Mucosa of descending colon (tissue), 3 donors: ENCODE measurements at places on chromosomes 12 and 14. TPM values are rescaled to one million over a fixed set of nuclear protein-coding genes. Genes with fewer than 3 reads are reported as not detected.

- no peak for DNase-seq
These were observed 177.1 kb downstream of the CACNA1C start for GRCh38 chr12:2229661-2230539.

GRCh38 chr12:63467951-63468350, 200.3 kb downstream of the DPY19L2 start:
- DNase-seq, result no peak

- DNase-seq, result peak; percentile 1
These were observed 72.8 kb upstream of the NPAS3 start for GRCh38 chr14:32865827-32866376.

GRCh38 chr12:101925361-101925760, 48.0 kb downstream of the DRAM1 start:
- no peak for DNase-seq

DNA sequence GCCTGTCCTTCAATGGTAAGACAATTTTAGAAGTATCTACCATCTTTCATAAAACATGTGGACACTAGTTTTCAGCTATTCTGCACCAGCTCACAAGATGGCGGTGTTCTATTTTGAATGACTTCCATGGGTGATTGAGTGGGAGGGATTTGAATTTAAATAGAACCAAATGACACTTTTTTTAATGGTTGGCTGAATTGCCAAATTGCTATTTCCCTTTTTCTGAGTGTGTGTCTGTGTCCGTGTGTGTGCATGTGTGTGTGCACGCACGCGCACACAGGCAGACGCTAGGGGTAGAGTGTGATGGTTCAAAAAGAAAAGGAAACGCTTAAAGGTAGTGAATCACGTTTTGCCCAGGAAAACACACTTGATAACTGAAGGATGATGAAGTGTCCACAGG, 362.6 kb downstream of the DAD1 start:
- DNase-seq, result no peak

- no peak for DNase-seq
These were observed 98.5 kb upstream of the PLEKHA5 start for GRCh38 chr12:19031032-19031431.

- DNase-seq, result no peak
These were observed 184.8 kb upstream of the NTF3 start for GRCh38 chr12:5247144-5247543.

DNA sequence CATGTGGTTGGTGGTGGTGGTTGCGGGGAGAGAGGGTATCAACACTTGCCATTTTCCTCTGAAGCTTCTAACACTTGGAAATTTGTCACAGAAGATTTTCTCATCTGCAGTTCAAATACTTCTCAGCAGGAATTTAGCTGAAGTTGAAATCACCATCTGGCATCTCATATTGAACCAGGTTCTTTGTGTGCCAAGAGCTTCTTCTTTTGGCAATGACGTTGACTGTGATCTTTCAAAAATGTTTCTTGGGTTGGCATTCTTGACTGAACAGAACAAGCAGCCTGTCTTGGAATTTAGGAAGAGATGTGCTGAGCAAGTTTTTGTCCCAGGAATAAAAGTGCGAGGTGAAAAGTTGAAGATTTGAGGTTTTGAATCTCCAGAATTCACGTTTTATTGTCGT, 8.7 kb upstream of the NIN start:
- no peak for DNase-seq

- no peak for DNase-seq
These were observed 177.5 kb downstream of the PELI2 start for GRCh38 chr14:56295743-56296142.

GRCh38 chr14:95365401-95365800, 45.7 kb upstream of the CLMN start:
- no peak for DNase-seq

DNA sequence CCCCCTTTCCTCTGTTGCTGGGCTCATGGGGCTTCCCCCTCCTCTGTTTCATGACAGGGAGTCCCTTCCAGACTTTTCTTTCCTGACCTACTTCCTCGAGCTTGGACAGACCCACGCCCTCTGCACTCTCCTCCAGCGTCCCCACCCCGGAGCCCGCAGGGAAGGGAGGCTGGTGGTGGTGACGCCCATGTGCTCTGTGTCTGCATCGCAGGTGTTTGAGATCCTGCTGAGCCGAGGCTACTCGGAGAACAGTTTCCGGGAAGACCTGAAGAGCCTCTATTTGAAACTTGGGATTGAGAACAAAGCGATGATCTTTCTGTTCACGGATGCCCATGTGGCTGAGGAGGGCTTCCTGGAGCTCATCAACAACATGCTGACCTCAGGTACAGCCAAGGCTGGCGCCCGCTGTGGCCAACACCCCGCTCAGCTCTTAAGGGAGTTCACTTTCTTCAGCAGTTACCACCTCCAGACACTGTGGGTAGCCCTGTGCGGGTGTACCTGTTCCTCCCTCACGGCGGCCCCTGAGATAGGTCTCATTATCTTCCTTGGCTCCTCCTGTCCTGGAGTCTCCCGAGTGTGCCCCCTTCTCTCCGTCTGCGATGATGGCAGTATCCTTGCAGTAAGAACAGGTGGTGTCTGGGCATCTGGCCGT, 85.6 kb downstream of the CCDC92 start:
- peak; percentile 60 for DNase-seq

DNA sequence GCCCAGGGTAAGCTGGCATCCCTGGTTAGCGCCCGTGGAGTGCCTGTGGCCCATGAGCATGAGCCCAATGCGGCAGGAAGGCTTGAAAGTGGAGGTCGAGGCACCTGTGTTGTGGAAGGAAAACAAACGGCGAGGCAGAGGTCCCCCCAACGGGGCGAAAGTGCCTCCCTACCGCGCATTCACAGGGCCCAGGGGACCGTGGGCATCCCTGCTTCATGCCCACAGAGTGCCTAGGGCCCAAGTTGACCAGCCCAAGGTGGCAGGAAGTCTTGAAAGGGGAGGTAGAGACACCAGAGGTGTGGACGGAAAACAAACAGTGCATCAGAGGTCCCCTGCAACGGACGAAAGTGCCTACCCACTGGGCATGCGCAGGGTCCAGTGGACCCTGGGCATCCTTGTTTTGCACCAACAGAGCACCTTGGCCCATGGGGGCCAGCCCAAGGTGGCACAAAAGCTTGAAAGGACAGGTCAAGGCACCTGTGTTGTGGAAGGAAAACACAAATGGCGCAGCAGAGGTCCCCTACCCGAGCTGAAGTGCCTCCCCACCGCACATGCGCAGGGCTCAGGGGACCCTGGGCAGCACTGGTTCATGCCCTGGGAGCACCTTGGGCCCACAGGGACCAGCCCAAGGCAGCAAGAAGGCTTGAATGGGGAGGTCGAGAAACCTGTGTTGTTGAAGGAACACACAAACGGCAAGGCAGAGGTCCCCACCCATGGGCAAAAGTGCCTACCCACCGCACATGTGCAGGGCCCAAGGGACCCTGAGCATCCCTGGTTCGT, 377.5 kb downstream of the ALG10 start:
- DNase-seq, result no peak

DNA sequence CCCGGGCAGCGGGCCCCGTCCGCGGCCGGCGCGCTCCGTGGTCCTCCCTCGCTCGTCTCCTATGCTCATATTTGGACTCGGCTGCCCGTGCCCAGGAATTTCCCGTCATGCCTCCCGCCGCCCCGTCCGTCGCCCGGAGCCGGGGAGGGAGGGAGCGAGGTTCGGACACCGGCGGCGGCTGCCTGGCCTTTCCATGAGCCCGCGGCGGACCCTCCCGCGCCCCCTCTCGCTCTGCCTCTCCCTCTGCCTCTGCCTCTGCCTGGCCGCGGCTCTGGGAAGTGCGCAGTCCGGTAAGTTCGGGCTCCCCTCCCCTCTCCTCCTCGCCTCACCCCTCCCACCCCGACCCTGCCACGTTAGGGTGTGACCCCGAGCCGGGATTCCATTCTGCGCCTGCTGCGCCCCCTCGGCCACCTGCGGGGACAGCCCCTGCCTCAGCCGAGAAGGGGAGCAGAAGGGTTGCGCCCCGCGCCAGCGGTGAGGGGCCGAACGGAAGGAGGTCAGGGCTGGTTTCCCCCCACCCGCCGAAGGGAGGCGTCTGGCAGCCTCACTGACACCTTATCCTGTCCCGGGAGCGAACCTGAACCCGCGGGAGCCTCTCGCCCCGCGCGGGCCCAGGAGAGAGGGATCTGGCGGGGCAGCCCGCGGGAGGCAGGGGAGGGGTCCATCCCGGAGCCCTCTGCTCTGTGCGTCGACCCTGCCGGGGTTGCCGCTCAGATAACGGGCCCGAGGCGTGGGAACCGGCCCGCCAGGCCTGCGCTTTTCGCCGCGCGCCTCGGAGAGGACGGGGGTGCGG, at the start of gene MSRB3:
MSRB3 (plus strand) TSS at position 108 of the 793 bp plus-strand sequence. CDS start 29,897 bp downstream, outside the sequence.
- peak; percentile 66 for DNase-seq

GRCh38 chr14:22973217-22974032, 8.9 kb downstream of the AJUBA start:
- no peak for DNase-seq

DNA sequence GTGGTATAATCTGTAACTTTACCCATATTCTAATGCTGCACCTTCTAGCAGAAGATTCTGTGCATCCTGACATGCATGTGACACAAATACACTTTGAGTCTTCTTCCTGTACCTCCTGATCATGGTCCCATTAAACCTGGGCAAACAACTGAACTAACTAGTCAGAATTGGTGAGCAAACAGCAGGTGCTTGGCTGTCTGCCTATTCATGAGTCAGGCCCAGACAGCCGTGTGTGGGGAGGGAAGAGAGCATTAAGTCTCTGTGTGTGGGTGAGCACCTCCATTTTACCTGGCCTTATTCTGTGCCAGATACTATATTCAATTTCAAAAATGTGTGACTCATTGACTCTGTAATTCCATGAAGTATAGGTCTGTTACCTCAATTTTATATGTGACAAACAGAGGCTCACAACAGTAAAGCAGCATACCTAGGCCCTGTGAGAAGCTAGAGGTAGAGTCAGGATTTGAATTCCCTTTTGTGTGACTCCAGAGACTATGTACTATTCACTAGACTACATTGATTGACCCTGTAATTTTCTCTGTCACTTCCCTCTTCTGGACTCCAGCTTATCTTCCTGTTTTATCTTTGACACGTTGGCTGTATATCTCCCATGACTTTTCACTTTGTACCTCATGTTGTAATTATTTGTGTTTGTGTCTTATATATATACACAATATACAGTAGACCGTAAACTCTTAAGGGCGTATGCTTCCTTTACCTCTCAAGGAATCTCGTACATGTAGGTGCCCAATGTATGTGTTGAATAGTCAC, 32.2 kb downstream of the SUSD6 start:
- DNase-seq, result peak; percentile 78

DNA sequence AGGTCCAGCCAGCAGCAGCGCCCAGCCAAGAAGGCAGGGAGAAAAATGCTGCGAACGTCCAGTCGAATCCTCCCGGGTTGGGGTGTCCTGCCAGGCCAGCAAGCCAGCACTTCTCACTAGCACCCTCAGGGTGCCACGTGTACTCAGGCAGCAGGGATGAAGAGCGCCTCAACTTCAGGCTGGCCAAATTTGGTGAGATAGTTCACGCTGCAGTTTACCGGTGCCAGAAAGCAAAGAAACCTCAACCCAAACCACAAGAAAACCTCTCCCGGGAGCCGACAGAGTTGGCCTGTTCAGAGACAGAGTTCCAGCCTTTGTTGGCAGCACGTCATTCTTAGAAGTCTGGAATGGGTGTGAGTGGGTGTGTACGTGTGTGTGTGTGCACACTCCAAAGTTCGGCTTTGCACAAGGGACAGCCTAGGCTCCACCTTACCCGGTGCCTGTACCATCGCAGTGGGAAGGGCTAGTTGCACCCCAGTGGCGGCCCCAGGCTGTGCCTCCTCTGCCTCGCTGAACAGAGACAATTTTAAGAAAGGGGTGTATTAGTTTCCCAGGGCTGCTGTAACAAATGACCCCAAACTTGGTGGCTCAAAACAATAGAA, 42.1 kb downstream of the ELK3 start:
- DNase-seq, result no peak

DNA sequence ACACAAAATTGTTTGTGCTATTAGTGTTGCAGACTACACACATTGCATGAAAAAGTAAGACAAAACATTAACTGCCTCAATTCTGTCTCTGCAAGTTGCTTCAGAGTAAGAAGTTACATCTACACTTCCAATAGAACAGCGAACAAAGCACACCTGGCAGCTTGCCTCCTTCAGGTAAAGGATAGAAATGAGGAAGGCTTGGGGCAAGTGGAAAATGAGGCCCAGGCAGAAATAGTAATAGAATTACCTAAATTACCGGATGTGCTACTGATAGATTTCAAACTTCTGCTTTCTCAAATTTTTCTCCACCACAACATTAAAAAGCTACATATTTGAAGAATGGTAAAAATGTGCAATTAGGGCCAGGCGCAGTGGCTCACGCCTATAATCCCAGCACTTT, 37.7 kb downstream of the CCDC175 start:
- no peak for DNase-seq

DNA sequence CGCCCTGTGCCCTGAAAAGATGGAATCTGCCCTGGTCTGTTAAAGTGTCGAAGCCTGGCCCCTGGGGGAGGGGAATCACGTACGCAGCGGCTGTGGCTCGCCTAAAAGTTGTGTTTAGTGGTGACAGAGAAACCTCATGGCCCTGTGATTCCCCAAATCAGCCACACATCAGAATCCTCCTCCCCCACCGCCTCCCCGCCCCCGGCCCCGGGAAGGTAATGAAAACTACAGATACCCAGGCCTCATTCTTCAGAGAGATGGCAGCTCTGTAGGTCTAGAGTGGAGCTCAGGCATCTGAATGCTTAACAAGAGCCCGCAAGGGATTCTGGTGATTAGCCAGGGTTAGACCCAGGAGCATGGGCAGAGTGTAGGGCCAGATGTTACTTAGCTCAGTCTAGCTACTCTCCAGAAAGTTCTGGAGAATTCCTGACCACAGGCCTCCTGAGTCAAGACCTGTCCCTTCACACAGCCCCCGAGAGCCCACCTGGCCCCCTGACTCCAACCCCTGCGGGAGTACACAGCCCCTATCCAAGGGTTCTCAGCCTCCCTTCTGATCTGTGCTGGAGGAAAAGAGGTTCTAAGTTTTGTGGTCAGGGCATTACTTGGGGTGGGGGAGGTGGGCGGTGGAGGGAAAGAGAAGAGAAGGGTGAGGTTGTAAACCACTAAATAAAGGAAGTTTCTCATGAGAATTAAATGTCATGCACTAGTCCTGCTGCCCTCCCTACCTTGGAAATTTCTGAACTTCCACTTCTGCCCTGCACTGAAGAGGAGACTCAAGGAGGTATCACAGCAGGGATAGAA, 114.8 kb downstream of the PLXNC1 start:
- DNase-seq, result no peak

DNA sequence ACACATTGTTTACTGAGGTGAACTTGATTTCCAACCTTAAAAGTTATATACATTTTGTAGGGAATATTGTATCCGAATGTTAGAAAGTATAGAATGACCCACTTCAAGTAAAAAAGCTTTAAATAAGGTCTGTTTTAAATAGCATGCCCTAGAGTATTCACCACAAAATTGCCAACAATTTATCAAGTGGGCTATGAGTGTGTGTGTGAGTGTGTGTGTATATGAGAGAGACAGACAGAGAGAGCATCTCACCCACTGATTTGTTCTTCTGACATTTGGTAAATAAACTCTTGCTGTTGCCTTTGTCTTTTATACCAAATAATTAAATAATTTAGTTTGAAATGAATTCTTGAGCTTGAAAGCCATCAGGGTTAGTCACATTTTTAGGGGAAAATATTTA, 29.8 kb upstream of the RAP1B start:
- no peak for DNase-seq

TMEM30B gene
- total RNA-seq, result 83.8 TPM

GPRC5A gene
- total RNA-seq, result 326 TPM

PLCZ1 gene
- not detected for total RNA-seq

CFAP251 gene
- 0.55 TPM for total RNA-seq

ITGB7 gene
- 7.3 TPM for total RNA-seq

CDK4 gene
- 60.2 TPM for total RNA-seq

CRIP1 gene
- 142 TPM for total RNA-seq

TAS2R13 gene
- 1.3 TPM for total RNA-seq
